LHCN-M2 (cell line): ENCODE measurements at places on chromosomes 7 and 10. TPM values are rescaled to one million over a fixed set of nuclear protein-coding genes. Genes with fewer than 3 reads are reported as not detected.

DNA sequence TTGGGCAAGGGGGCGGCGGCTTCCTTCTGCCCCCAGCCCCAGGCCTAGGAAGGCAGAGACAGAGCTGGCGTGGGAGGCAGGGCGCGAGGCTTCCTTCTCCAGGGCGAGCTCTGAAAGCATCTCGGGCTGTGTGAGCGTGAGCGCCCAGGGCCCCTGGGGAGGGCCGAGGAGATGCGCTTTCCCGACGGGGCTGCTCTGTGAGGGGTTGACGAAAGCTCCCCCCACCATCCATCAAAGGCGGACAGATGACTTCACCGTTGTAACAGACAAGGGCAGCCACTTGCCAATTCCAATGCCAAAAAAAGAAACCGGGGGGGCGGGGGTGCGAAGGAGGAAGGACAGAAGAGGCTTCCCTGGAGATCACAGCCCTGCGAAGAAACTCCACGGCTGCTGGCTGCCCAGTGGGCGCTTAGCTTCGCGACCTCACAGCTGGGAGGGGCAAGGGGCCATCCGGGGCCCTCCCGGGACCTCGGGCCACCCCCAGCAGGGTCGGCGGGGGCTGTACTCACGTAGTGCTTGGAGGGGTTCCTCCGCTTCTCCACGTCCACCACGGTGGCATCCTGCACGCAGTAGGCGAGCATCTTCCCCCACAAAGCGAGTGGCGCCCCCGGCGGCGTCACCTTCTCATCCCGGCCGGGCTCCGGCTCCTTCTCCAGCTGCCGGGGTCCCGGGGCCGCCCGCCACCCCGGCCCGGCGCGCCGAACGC lies 537 bp downstream of the SH3PXD2A start:
- peak; percentile 71 for DNase-seq

DNA sequence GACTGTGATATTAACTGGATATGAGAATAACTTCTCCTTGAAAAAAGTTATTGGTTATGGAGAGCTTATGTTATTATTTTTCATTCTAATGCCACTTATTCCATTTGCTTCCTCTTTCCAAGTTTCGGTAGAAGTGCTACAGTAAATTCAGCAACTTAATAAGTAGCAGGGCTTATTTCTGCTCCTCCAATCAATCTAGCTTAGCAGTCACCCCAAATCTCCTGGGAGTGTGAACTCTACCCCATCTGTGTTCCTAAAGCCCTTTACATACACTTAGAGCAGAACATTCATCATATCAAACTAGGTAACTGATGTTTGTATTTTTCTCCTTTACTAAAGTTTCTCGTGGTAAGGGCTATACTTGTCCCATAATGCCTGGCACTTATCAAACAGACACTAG lies 8.7 kb downstream of the ARL3 start:
- no peak for DNase-seq

DNA sequence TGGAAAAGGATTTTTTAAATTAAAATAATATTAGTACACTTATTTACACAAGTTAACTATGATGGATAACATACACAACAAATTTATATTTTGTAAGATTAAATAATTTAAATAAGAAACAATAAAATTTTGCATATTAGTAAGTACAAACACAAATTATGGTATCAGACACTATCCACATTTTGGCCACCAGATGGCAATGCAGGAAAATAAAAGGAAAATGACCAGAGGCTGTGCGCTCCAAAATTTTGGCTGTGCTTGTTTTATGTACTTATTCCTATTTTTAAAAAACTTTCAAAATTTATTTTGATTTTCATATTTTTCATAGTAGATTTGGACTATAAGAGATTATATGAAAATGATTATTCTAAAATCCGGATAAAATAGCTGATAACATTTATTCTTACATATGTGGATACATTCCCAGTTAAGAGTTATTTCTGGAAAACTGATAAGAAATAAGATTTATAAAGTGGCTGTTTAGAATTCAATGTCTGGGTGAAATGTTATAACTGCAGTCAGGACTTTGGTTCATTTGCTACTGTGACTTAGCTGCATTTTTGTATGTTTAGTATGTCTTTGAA lies 274.7 kb upstream of the HGF start:
- DNase-seq = peak; percentile 66

- no peak for DNase-seq
Measured at GRCh38 chr10:92699193-92699517, 9.4 kb downstream of the HHEX start.

GRCh38 chr7:147607157-147607800 lies 983.3 kb upstream of the C7orf33 start:
- no peak for DNase-seq

DNA sequence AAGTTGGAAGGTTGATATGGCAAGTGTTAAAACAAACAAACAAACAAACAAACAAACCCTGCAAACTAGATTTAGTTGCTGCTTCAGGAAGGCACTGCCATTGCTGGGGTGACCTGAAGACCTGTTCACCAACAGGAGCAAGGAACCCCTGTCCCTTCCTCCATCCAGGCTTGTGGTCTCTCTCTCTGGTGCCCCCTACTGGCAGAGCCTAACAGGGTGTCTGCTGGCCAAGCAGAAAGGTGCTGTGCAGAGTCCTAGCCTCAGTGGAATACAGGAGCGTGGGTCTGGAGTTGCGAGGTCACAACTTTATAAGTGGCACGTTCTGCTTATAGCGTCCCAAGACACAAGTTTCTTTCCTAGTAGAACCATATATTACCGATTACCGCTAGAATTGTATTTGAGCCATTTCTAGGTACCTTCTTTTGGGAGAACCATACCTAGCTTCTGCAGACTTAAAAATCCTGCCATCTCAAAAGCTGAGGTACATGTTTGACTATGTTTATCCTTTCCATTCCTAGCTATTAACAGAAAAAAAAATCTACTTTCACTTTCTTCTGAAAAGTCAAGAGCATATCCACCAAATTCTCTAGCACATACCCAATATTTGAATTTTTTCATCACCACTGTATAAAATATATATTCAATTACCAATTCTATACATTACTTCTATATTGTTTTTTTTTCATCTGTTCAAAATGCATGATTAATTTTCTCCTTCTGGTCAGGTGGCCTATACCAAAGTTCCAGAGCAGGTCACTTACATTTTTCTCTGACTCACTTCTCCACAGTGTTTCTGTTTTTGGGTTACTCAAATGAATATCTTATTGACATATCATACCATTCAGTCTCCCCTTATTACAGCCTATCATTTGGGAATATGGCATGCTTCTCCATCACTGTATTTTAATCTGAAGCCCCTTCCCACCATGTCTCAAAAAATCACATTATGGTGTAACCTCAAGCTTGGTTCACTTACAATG lies 29.1 kb upstream of the CALD1 start:
- peak; percentile 53 for DNase-seq

DNA sequence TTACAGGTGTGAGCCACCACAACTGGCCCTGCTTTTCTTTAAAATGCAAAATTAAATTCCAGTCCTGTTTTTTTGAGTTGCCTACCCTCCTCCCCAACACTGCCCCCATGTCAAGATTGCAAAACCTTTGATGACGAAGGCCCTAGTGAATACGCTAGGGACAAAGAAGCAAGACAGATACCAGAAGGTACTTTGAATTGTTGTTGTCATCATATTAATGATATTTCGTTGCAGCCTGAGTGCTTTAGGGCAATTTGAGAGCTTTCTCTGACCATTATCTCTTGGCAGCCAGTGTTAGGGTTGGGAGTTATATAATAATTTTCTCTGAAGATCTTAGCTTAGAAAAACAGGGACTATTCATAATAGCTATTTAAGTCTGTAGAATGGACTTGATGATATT lies 7.1 kb downstream of the CCSER2 start:
- DNase-seq = no peak

GRCh38 chr7:51077987-51078370 lies 238.6 kb downstream of the COBL start:
- DNase-seq = no peak

DNA sequence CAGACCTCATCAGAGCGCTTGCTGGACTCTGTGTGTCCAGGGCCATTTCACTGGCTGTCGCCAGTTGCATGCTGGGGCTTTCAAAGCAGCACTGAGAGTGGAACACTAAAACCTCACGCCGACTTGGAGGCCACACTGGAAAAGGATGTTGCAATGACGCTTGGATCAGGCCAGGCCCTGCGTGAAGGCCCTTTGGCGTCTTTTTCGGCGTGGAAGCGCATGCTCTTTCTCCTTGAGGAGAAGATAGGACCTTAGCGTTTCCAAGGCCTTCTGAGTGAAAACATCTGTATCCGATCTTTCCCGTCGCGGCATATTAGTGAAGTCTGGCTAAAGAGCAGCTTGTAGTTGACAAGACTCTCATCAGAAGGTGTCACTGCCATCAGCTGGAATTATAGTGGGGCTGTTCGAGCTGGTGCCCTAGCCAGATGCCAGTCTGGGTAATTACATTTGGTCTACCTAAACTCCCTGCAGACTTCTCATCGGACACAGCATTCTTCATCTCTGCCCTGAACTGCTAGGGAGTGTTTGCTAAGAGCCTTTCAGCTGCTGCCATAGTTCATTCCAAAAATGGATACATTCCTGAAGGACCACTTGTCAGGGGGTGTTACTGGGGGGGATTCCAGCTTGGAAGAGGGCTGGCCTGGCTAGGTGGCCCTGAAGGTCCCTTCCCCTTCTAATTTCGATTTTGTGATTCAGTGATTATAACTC lies 167.7 kb upstream of the TCF7L2 start:
- DNase-seq = no peak

- no peak for DNase-seq
Measured at GRCh38 chr10:90308223-90308622, 549.6 kb downstream of the HTR7 start.

- DNase-seq = no peak
Measured at GRCh38 chr10:21515361-21516241, 9.9 kb downstream of the SKIDA1 start.

DNA sequence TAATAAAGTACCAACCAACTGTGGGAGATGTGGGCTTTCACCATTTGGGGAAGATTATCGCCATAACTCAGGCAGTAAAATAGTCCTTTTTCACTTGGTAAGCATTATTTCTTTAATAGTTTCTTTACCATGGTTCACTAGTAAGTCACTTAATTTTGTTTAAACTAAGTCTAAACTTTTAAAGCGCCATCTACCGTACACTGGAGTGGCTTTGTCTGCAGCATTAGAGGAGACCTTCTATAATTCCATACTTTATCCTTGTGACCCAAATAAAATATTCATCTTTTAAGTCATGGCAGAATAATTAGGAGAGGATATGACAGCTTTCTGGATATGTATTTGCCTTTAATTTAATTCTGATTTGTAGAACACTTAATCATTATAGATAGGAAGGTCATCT lies 468.0 kb downstream of the MAGI2 start:
- DNase-seq = no peak

- no peak for DNase-seq
Measured at GRCh38 chr7:37089972-37090371, 358.7 kb downstream of the ELMO1 start.

DNA sequence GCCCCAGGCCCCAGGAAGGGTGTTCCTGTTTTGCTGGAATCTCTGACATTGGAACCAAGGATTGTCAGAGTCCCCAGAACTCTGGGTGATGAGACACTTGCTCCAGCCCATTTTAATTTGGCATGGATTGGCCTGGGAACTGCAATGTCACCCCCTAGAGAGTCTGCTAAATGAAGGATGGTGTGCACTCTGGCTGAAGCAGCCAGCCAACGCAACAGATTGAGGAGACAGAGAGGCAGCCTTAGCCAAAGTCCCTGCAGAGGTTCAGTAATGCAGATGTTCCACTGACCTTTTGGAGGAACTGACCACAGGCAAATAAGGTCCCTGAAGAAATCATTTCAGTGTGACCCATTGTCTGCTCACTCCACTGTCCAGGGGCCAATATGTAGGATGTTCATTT lies 13.4 kb downstream of the LRRC18 start:
- DNase-seq = no peak

GRCh38 chr7:95684037-95684436 lies 87.7 kb upstream of the PDK4 start:
- DNase-seq = peak; percentile 55

DNA sequence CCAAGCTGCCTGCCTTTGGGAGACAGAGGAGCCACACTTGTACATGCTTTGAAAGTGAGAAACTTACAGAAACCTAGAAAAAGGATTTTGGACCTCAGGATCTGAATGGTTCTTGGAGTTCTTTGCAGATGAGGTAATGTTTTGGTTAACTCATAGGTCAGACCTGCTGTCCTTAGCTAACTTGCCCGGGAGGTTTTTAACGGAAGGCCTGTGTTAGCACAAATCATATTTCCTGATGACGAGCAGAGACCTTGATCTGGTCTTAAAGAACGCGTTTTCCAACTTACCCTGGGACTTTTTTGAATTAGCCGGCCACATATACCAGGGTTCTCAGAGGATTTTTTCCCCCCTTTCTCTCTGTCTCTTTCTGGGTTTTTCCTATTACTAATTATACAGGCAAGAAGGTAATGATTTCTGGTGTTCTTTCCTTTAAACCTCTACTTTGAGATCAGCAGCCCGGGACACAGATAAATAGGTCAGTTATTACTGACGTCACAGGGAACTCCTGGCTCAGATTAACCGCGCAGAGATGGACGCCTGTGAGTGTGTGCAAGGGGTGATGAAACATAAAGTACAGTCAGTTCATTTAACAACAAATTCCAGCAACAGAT lies 101.7 kb upstream of the KLF6 start:
- DNase-seq = peak; percentile 81

- DNase-seq = no peak
Measured at GRCh38 chr10:69766161-69766910, 35.4 kb upstream of the COL13A1 start.

- peak; percentile 19 for DNase-seq
Measured at GRCh38 chr7:151999424-152000090, 25.9 kb upstream of the GALNT11 start.

- DNase-seq = no peak
Measured at GRCh38 chr7:140039896-140040295, 22.9 kb downstream of the PARP12 start.

DNA sequence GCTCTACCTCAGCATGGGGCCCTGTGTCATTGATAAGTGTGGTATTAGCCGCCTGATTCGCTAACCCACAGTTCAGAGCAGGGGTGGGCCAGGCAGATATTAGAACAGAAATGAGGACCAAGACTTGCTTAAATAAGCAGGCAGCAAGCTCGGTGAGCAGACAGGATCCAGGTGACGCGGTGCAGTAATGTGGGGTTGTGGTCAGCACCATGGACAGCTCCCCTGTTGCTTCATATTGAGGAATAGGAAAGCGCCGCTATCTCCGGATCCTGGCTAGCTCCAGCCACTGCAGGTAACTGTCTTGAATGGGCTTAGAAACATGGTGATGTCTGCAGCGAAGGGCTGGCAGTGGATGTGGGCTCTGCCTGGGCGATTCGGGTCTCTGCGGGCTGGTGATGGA lies 51.3 kb upstream of the GPR26 start:
- DNase-seq = peak; percentile 5

GRCh38 chr10:97543025-97543546 lies 29.5 kb upstream of the ANKRD2 start:
- peak; percentile 100 for DNase-seq

- DNase-seq = peak; percentile 93
Measured at GRCh38 chr7:80721883-80722615, 83.6 kb downstream of the CD36 start.

Gene GRID2IP
- not detected in 2 replicates for total RNA-seq

Gene CLDN4
- total RNA-seq = 0.17 and 0.19 TPM in 2 replicates

Gene OPN4
- not detected in 2 replicates for total RNA-seq

Gene PLAU
- 614 and 683 TPM in 2 replicates for total RNA-seq

Gene TEX36
- not detected in 2 replicates for total RNA-seq

Gene PYROXD2
- total RNA-seq = 9.3 and 11.4 TPM in 2 replicates

Gene CYP26C1
- total RNA-seq = not detected in 2 replicates

Gene MYH16
- total RNA-seq = not detected in 2 replicates

Gene IDI2
- not detected in 2 replicates for total RNA-seq

Gene KLF14
- total RNA-seq = not detected in 2 replicates

Gene SPDYE16
- total RNA-seq = not detected in 2 replicates
